Kidney capillary endothelial cell (primary cell): ENCODE measurements at places on chromosomes 7 and 10.

GRCh38 chr10:122126763-122127659, 138.0 kb downstream of the TACC2 start:
- DNase-seq = peak; percentile 63

- DNase-seq = no peak
These were observed 53.8 kb downstream of the MCMBP start for GRCh38 chr10:119818889-119819270.

DNA sequence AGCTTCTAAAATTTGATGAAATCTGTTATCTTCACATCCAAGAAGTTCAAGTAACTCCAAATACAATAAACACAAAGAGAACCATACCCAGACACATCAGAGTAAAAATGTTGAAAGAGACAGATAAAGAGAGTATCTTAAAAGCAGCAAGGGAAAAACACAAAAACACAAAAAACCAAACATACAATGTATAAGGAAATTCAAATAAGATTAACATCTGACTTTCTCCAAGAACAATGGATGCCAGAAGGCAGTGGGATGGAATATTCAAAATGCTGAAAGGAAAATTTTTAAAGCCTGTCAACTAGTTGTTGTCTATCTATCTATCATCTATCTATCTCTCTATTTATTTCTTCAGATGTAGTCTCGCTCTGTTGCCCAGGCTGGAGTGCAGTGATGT, 72.4 kb upstream of the MKLN1 start:
- no peak for DNase-seq

- DNase-seq = peak; percentile 90
These were observed at the start of gene TCF7L2 for GRCh38 chr10:112949875-112950507. Gene TCF7L2 (plus strand): TSS chr10:112950247. CDS start chr10:112950757, 510 bp downstream.

GRCh38 chr7:134829380-134829986, 50.0 kb downstream of the CALD1 start:
- DNase-seq = no peak

DNA sequence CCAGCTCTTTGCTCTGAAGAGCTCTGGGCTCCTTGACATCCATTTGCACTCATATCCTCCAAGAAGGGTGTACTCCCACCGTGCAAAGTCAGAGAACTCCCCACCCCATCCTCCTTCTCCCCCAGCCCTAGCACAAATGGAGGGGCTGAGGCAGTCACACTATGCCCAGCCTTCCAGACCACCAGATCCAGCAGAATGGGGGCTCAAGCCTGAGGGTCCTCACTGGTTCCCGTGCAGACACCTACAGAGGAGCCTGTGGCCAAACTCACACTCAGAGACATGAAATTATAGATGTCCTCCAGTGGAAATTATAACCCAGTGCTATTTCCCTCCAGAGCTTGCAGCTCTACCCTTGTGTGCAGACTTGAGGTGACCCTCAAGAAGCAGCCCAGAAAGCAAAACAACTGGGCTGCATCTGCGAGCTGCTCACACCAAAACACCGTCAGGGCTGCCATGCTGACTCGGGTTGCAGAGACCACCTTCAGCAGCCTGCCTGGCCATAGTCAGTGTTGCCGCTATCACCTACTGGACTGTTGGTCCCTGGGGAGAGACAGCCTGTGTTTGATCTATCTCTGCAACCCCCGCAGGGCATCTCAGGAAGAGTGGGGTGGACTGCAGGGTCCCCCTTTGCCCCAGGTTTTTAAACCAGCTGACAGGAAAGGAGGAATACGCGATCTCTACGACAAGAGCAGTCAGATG, 7.4 kb downstream of the ZNF488 start:
- no peak for DNase-seq

- DNase-seq = no peak
These were observed 7.4 kb downstream of the APBB1IP start for GRCh38 chr10:26445411-26446031.

DNA sequence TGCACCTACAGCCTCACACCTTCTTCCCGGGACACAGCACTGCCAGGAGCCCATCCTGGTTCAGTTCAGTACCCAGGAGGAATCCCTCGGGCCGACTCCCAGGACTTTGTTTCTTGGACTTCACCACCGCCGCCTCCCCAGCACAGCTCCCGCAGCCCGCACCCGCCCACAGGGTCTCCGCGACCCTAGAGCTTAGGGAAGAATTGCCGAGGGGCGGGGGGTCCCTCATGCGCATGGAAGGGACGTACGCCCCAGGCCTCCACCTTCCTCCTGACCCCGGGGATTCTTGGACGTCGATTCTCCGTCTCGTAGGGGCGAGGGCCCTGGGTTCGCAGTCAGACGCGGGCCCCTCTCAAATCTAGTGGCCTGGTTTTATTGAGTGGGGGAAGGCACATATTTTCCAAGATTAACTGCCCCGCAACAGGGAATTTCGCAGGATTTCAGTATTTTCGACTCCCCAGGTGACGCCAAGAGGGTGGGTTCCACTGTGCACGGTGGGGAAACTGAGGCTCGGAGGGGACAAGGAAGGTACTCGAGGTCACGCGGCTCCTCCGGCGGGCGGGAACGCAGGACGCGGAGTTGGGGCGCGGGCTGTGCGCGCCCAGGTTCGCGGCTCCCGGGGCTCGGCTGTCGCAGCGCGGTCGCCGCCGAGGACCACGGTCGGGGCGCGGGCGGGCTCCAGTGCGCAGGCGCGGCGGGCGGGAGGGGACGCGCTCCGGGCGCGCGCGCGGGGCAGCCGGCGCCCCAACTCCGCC, at the start of gene ADCY1:
ADCY1 (plus strand) TSS at position 708 of the 755 bp plus-strand sequence. CDS start 176 bp downstream, outside the sequence.
- DNase-seq = no peak

DNA sequence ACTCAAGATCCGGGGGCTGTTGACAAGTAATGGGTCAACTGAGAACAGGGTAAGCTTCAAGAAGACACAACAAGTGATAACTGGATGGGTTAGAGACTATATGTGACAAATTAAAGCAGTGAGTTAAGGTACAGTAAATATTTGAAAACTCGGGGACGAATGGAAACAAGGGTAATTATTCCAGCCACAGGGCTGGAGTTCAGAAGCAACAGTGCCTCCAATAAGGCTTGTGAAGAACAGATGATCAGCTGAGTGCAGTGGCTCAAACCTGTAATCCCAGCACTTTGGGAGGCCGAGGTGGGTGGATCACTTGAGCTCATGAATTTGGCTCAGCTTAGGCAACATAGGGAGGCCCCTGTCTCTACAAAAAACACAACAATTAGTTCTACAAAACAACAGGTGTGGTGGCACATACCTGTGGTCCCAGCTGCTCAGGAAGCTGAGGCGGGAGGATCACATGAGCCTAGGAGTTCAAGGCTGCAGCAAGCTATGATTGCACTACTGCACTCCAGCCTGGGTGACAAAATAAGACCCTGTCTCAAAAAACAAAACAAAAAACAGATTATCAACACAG, 20.5 kb upstream of the DLD start:
- no peak for DNase-seq

GRCh38 chr10:131093346-131093745, 218.2 kb downstream of the TCERG1L start:
- no peak for DNase-seq

DNA sequence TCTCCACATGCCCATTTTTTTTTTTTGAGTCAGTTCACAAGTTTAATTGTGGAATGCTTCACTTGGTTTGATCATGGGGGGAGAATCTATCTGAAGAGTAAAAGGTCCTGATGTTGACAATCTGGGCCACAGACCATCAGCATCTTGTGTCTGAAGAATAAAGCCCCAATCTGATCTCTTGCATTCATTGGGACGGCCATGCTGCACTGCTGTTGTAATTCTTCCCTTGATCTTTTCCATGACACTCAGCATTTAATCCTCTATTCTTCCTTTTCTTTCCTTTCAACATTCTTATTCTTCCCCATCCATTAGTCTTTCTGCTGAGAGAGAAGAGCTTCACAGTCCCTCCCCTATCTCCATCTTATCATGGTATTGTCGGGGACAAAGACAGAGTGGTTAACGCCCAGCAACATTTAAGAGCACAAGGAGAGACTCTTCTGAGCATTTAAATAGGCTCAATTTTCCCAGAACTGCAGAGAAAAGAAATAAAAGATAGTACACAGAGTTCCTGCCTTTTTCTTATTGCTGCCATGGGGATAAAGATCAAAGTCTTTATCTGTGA, 1157.3 kb downstream of the SORCS3 start:
- no peak for DNase-seq

GRCh38 chr10:77043420-77043763, 594.2 kb downstream of the KCNMA1 start:
- no peak for DNase-seq

GRCh38 chr10:3446221-3446620, 273.6 kb upstream of the PITRM1 start:
- DNase-seq = no peak

- no peak for DNase-seq
These were observed 718.2 kb upstream of the LRRN3 start for GRCh38 chr7:110372685-110373084.

DNA sequence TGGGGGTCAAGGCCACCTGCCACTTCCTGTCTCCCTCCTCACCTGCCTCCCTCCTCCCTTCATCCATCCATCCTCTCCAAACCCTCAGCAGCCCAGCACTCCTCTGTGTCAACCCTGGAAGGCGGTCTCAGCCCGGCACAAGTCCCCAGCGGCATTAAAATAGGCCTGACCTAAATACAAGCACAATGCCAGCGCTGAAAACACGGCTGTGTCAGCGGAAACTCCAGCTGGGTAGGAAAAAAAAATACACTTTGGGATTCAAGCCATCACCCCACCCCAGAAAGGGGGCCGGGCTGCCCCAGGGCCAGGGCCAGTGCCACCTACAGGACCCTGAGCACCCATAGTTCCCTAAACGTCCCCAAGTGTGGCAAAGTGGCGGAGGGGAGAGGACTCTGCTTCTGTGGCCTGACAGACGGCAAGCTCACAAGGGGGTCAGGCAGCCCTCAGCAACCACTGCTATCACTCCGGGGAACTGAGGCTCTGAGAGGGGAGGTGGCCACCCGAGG, 22.7 kb upstream of the GTF2IRD1 start:
- no peak for DNase-seq
